Amygdala (tissue), 56 donors: ENCODE measurements at places on chromosomes 16 and 17.

DNA sequence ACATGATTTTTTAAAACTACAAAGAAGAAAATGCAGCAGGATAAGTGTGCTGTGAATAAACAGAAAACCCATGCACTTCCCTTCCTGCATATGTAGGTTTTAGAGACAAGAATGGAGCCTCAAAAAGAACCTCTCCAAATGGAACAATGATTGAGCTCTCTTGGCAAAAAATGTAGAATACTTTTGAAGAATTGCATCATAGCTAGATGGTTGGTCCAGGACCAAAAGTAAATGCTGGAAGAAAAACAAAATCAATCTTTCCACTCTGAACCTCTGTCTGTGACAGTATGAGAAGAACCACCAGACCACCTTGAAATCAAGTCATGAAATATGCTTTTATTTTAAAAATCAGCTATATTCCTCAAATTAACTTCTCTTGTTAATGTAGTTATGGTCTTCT is 17.5 kb downstream of the HELZ start:
- no peak for DNase-seq

GRCh38 chr16:86066811-86067210 is 167.8 kb downstream of the IRF8 start:
- DNase-seq = no peak

DNA sequence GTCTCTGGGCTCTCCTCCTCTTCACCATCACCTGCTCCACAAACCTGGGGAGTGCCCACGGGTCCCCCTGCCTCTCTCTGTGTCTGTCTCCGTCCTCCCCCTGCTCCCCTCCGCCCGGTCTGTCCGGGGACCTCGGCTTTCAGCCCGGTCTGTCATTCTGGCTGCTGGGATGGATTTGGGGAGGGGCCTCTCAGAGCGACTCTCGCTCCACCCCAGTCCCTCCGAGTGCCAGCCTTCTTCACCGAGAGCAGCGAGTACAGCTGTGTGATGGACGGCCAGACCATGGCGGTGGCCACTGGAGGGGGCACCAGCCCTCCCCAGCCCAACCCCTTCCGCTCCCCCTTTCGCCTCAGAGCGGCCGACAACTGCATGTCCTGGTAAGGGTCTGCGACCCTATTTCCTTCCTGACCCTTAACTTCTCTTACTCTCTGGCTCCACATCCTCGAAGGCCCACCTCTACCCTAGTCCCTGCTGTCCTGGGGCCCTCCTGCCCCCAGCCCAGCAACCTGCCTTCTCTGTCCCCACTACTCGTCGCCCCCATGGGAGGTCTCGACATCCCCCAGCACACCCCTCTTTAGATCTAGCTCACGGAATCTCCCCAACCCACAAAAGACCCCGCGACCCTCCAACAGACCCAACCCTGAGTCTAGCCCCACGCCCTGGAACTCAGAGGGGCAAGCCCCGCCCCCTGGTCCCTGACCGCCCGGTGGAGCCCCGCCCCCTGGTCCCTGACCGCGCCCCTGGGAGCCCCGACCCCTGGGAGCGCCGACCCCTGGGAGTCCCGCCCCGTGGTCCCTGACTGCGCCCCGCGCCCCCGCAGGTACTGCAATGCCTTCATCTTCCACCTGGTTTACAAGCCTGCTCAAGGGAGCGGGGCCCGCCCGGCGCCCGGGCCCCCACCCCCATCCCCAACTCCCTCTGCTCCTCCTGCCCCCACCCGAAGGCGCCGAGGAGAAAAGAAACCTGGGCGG is 5.6 kb upstream of the CXCL16 start:
- no peak for DNase-seq

GRCh38 chr16:87062569-87063442 is 254.4 kb downstream of the C16orf95 start:
- DNase-seq = no peak

DNA sequence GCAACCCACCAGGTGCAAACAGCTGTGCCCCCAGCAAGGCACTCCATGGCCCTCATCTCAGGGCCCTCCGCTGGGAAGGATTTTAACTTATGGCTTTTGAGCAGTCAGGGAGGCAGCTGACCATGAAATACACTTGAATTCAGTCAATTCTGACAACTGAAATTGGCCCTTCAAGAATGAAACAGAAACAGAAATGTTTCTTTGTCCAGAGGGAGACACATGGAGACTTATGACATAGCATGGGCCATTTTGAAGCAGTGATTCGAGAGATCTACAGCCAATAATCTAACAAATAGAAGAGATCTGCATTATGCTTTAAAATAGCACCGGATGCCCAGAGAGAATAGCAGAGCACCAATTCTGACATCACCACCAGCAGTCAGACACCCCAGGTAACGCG is 7.5 kb downstream of the CACNG1 start:
- no peak for DNase-seq

DNA sequence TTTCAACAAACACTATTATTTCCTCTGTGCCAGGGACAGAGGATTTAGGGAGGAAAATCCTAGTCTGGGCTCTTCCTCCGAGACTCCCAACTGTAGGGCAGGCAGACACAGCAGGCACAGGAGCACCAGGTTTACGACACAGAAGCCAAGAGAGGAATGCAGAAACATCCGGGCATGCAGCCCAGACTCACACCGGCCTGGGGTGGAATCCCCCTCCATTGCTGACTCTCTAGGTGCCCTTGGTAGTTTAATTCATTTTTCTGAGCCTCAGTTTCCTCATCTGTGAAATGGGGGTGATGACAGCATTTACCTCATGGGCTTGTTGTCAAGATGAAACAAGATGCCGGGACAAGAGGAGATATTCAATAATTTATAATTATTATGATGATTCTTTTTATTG is 14.9 kb downstream of the CA4 start:
- DNase-seq = no peak

DNA sequence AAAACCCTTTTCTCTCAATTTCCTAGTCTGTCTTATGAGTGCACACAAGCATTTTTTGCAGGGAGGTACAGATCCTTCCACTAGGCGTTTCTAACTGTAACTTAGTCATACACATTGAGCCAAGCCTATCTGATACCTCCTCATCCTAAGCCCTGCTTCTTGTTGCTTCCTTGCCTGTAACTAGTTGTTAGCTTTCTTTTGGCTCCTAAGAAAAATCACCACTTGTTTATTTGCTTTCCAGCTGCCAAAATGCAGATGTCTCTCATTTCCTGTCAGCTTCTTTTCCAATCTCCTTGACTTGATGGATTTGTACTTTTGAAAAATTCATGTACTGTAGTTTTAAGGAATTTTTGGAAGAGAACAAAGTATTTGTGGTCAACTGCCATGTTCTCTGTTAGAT is 73.7 kb downstream of the TNRC6C start:
- DNase-seq = no peak

DNA sequence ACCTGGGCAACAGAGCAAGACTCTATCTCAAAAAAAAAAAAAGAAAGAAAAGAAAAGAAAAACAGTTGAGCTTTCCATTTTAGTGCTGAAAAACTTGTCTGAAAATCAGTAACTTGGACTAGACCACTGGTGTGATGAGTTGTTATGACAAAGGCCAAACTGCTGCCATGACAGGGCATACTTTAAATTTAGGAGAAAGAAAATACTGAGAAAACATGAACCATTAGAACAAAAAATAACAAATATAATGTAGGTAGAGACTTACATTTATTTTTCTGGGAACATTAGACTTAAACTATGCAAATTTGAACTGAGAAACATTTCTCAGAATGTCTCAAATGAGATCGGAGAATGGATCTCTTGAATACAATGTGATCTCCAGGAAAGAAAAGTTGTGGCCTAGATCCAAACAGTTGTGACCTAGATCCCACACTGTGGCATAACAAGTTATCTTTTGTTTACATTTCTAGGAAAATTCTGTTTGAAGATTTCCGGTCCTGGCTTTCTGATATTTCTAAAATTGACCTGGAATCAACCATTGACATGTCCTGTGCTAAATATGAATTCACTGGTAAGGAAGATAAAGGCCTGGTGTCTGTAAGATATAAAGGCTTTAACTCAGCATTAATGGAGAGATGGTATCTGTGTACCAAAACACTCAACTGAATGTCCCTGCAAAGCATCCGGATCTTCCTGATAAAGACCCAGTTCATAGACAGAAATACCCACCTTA is 10.9 kb downstream of the OGFOD1 start:
- DNase-seq = no peak

DNA sequence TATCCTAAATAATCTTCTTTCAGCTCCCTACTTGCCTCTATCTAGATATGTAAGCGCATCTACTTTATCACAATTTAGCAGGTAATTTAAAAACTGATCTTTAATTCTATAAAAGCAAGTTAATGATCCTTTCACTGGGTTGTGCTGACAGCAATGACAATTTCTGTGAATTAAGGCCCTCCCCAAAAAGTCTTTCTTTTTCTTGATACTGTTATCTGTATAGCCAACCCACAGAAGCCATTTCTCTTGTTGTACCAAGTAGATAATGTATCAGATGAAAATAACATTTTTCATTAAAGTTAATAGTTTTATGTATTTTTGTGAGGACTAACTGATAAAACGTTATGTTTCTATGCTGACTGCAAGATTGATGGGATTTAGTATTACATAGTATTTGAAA is 3.8 kb downstream of the ZPBP2 start:
- DNase-seq = no peak

DNA sequence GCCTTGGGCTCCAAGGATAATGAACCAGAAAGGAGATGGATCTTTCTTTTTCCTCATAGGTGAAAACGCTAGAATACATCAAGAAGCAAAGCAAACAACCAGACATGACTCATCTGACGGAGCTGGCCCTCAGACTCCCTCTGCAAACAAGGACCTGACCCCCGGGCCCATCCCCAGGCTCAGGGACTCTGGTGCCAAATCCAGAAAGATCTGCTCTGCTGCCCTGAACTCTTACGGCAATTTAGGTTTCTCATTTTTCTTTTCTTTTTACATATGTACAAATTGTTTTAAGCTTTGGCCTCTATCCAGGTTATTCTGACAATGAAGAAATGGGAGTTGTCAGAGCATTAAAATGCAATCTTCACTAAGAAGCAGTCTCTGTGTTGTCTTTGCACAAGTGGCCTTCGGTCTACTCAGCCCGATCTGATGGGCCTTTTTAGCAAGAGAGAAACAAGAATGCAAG is 17.7 kb downstream of the KNOP1 start:
- no peak for DNase-seq

- DNase-seq = no peak
Measured at GRCh38 chr16:57503366-57503765, 17.1 kb upstream of the DOK4 start.

DNA sequence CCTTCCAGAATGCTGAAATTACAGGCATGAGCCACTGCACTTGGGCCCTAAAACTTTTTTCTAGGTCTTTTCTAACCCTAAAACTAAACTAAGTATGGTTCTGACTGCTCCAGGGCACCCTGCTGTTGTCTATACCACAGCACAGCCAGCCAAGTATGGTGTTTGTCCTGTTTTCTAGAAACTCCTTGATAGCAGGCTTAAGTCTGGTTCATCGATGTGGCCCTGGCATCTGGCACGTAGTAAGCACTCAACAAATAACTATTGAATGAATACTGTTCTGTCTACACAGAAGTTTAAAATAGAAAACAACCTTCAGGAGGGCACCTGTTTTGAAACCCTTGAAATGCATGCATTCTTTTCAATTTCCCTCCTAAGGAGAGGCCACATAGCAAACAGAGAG is 44.5 kb upstream of the AKAP1 start:
- DNase-seq = no peak

GRCh38 chr17:3885271-3885670 is 7.6 kb downstream of the CAMKK1 start:
- DNase-seq = no peak

- no peak for DNase-seq
Measured at GRCh38 chr16:67294938-67295361, 15.6 kb downstream of the PLEKHG4 start.

DNA sequence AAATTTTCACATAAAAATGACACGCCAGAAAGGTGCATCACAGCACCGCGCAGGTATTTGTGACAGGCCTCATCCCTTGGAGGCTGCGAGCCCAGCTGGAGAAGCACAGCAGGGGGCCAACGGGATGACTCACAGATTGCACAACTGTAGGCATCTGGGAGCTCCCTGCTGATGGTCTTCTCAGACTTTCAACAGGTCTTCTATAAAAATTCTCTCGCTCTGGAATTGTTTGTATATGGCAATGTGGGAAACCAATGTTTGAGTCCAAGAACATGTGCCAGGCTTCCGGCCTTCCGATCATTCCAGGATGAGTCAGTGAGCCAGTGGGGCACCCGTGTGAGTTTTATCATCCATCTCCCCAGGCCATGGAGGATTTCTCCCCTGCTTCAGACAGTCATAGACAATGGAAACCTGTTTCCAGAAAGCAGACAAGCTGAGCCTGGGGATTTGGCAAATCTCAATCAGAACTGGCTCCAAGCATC is 24.1 kb upstream of the ADORA2B start:
- DNase-seq = no peak

- DNase-seq = no peak
Measured at GRCh38 chr16:67173808-67174705, 3.7 kb downstream of the NOL3 start.

- no peak for DNase-seq
Measured at GRCh38 chr17:40517981-40518380, 16.6 kb upstream of the TNS4 start.

DNA sequence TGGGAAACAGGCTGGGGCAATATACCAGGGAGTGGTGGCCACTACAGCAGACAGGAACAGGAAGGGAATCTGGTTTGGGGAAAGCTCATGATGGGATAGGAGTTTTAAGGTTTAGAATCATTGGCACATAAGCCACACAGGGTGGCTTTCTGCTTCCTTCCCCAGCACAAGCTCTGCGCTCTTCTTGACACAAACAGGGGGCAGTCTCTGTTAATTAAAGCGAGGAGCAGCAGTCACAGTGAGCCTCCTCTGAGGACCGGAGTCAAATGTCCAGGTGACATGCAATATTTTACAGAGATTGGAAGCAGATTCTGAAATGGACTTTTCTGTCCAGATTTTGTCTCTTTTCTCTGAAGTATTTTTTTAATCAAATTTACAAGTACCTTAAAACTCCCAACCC is 2.8 kb upstream of the SHISA9 start:
- DNase-seq = no peak

- no peak for DNase-seq
Measured at GRCh38 chr17:34235389-34236028, 19.6 kb upstream of the CCL2 start.

GRCh38 chr16:88047462-88047861 is 96.2 kb downstream of the BANP start:
- no peak for DNase-seq

- no peak for DNase-seq
Measured at GRCh38 chr16:72203401-72203800, 31.4 kb upstream of the PMFBP1 start.

DNA sequence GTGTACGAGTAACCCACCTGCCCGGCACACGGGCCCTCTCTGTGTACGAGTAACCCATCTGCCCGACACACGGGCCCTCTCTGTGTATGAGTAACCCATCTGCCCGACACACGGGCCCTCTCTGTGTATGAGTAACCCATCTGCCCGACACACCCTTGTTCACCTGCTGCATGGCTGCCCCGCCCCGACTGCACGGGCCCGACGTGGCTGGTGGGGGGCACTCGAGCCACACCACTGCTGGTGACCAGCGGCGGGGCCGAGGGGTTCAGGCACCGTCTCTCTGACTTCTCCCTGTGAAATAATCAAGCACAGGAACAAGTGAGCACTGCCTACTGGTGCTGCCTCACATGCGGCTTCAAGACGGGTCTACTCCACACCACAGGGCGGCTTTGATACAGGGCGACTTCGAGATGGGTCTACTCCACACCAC is 22.1 kb downstream of the MAP1LC3B start:
- DNase-seq = no peak
